Peyer's patch (tissue), 4 donors: ENCODE measurements at places on chromosomes 12 and 14. TPM values are rescaled to one million over a fixed set of nuclear protein-coding genes. Genes with fewer than 3 reads are reported as not detected.
A peak's percentile ranks its signal among the peaks of the same experiment; 100 is the strongest.

RNASE3 gene
- not detected for total RNA-seq

KCNMB4 gene
- 0.83 TPM for total RNA-seq

CCDC38 gene
- not detected for total RNA-seq

DNA sequence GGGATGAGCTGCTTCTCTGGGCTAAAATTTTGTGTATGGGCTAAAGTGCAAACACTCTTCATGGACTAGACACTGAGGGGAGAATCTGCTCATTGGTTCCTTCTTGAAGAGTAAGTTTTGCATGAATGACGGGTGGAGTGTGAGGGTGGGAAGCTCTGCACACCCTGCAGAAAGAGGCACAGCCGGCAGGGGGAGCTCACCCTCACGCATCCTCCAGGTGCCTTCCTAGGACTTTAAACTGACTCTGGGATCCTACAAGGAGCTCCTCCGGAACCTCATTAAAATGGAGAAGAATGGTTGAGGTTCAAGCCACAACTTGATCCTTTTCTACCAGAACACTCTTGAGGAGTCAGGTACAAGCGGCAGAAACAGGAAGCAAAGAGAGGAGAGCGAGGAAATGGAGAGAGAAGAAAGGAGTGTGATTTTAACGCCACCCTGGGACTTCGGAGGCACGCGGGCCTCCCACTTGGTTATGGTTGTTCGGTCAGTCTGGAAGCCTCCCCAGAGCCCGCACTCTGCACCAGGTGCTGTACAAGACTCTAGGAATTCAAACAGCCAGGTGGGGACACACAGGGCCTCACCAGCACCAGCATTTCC is 87.5 kb downstream of the SETD3 start:
- peak; percentile 66 for DNase-seq

PRB2 gene
- not detected for total RNA-seq

RNASE9 gene
- not detected for total RNA-seq

DNA sequence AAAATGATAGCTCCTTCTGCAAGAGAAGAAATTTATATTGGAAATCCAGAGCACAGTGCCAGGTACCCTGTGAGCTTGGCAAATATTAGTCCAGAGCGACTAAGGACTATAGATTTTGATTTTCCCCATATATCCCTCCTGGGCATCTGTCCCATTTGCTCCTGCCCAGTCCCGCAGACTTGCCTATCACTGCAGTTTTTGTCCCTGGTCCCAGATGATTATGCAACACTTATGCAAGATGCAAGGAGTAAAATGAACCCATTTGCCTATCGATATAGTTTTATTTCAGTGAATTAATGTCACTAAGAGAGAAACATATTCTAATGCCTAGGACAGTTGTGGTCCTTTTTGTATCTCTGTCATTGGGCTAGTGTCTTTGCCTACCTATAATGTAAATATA is 215.9 kb upstream of the BMP4 start:
- DNase-seq = no peak

DNA sequence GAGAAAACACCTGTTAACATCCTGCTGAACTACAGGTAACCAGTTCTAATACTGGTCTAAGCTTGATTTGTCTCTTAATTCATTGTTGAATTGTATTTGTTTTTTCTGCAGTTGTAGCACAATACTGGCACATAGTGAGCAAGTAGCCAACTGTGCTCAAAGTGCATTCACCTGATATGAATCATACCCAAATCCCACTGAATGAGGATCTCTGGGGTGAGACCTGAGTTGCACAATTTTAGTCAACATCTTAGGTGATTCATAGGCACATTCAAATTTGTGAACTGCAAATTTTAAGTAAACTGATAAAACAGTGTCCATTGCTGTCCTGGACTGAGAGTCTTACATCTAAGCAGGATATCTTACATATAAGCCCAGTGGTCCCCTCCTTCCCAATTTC is 12.8 kb downstream of the KCNC2 start:
- no peak for DNase-seq

GRCh38 chr12:77685112-77685511 is 145.6 kb upstream of the NAV3 start:
- no peak for DNase-seq

ASB2 gene
- 4.6 TPM for total RNA-seq

DNA sequence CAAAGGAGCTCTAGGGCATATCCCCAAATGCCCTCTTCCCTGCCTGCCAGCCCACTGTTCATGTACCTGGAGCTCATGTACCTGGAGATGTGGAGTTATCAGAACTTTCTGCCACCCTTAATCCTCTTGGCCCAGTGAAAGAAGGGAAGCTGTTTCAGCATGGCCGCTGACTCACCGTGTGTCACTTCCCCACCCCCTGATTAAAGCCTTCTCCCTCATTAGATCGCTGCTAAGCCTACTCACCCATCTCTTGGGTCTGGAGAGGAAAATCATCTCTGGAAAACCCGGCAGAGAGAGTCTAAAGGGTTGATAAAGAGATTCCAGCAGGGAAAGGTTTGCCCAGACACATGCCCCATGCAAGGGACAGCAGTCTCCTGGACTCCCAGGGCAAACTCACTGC is 4.5 kb upstream of the LTBP2 start:
- DNase-seq = no peak

LALBA gene
- not detected for total RNA-seq

DNA sequence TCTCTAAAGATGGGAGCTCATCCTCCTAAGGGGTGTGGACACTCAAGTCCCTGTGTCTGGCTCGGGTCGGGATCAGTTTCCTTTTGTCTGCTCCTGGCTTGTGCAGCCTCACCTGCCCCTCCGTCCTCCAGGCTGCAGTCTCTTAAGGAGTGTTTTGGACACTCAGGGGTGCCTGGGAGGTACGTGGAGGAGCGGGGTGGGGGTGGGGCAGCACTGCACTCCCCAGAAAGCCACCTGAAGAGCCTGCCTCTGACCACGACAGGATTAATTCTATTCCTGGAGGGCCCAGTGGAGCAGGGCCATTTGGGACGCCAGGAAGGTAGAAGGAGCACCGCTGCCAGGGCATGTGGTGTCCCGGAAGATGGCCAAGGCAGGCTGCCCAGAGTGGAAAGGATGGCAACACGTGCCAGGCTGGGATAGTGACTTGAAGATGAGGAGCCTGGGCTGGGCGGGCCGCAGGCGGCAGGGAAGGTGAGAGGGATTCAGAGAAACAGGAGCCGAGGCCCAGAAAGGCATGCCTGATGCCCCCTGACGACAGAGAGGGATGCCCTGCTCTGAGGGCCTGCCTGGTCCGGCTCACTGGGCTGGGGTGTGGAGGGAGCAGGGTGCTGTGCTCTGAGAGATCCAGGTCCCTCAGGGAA is 14.8 kb upstream of the LRTM2 start:
- DNase-seq = no peak

KIF21A gene
- total RNA-seq = 41.3 TPM

CLEC2D gene
- total RNA-seq = 17.0 TPM
